ENCODE measurements at places on chromosomes 3 and 15.

- no peak for DNase-seq
These were observed 857.3 kb downstream of the NAALADL2 start for GRCh38 chr3:175716446-175716845.

DNA sequence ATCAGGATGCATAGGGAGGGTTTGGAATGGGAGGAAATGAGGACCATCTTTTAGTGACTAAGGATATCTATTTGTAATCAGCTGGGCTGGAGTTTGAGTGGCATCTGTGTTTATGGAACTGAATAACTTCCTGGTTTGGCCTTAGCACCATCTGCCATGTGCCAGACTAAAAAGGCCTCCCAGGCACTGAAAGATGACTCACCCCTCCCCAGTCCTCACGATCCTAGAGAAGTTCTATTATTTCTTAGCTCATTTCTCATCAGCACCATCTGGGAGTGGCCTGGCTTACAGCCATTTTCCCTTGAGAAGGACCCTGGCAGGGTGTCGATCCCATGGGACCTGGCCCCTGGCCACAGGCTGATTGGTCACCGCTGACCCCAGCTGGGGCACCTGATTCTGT is 23.9 kb upstream of the CTXND1 start:
- DNase-seq, result no peak

DNA sequence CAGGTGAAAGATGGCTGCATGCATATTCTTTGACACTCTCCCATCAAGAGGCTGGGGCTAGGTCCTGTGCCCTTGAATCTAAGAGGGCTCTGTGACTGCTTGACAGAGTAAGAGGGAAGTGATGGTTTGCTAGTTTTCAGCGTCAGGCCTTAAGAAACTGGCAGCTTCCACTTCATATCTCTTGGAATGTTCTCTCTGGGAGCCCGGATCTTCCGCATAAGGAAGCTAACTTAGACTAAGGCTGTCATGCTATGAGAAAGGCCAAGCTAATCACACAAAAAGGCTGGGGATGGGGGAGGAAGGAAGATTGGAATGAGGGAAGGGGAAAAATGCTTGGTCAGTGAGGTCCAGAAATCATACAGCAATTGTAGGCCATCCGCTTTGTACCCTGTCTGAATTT is 50.0 kb downstream of the MB21D2 start:
- no peak for DNase-seq

- DNase-seq, result no peak
These were observed 29.1 kb upstream of the SRGAP3 start for GRCh38 chr3:9278498-9278897.

GRCh38 chr3:187621881-187622280 is 48.3 kb downstream of the SST start:
- DNase-seq, result no peak

DNA sequence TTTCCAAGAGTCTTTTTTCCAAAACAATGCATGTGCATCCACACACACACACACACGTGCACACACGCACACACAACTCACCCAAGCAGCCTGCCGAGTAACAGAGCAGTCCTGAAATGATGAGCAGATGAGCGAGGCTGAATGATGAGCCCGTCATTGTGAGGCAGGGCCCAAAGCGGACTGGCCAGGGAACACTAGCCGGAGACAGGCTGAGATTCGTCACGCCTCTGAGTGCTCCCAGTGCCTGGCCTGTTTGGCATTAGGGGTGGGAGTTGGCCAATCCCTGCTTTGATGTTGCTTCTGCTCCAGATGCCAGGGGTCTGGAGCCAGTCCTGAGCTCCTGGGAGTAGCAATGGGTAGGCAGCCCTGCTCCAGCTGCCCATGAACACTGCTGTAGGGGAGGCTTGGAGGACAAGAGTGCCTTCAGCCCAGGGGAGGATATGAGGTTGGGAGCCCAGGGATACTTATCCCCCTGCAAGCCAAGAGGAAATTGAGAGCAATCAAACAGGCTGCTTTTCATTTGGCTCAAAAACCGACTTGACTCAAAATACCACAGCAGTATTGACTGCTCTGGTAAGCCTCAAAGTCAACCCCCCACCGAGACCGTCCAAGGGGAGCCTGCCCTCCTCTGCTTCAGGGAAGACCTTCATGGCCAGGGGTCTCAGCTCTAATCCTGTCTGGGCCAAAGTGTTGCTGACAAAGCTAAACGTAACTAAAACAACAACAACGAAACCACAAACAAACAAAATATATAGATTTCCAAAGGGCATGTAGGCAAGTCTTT is 22.9 kb downstream of the COLQ start:
- no peak for DNase-seq

GRCh38 chr15:75237316-75237982 is 20.7 kb upstream of the GOLGA6C start:
- no peak for DNase-seq

DNA sequence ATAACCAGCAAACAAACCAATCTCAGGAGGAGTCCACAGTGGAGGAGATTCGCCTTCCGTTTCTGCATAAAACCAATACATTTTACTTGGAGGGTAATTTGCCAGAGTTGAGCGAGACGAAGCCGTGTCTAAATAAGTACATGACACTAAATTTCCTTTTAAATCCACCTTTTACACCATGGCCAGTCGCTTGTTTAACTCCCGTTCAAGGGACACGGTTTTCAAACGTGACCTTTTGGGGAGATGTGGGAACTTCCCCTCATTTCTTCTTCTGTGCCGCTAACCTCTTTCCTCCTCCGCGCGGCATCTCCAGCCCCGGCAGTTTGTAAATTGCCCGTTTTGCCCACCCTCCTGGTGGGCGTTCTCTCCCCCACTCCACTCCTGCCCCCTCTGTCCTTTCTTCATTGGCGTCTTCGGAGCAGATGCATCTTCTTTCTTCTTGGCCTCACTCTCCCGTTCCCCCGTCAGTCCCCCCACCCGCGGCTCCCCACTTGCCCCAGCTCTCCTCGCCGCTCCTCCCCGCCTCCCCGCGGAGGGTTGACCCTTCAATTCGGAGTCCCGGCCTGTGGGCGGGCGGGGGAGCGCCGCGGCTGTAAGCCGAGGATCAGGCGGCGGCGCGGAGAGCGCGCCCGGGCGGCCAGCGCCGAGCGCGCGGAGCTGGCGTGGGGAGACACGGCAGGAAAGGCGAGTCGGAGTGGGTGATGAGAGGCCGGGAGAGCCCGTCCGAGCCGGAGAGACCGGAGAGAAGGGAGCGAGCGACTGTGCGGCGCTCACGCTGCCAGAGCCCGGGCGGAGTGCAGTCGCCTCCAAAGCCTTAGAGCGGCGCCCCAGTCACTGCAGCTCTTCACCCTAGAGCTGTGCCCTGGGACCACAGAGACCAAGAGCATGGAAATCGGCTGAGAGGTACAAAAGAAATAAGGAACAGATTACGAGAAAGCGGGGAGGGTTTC is at the start of gene NLGN1:
NLGN1 (plus strand) TSS at position 584 of the 950 bp plus-strand sequence.
- no peak for DNase-seq

DNA sequence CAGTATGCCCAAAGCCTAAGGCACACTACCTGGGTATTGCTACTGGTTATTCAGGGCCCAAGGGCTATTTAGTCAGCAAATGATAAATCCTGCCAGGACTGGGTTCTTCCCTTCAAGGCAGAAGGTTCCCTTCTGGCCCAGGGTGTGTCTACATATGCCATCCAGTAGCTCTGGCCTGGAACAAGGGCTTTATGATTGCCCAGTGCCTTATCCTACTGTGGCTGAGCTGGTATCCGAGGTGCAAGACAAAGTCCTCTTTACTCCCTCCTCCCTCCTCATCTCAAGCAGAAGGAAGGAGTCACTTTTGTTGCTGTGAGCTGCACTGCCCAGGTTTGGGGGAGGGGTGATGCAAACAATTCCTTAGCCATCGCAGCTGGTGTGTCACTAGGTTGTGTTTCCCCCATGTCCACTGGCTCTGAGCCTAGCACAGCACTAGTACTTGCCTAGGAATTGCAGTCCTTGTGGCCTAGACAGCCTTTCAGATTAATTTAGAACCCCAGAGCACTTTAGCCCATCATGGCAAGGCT is 221.8 kb upstream of the TGFBR2 start:
- DNase-seq, result no peak

- DNase-seq, result no peak
These were observed 53.5 kb upstream of the SPATA12 start for GRCh38 chr3:57006949-57007419.

DNA sequence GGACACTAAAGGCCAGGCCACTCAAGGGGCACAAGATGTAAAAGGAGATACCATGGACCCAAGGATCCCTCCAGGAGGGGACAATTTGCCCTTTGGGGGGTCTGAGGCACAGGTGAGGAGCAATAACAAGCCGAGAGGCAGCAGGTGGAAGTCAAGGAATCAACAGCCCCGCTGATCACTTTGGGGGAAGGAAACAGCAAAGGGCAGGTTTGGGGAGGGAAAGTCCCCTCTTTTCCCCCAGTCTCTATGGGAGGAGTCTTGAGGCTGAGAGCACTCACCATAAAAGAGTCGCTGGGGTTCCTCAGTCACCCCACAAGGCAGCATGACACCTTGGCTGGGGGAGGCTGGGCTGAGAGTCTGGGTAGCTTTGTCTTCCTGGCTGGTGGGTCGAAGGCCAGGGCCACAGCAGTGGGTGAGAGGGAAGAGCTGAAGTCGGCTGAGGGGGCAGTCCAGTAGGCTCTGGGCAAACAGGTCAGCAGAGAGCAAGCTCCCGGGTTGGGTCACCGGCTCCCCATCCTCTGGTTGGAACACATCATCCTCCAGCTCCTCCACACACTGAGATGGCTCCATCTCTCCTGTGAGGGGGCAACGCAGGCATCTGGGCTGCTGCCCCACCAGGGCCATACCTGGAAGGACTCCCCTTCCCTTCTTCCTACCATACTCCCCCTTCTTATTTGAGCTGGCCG is 3.0 kb downstream of the BMF start:
- no peak for DNase-seq

GRCh38 chr3:61438253-61439121 is 122.9 kb upstream of the PTPRG start:
- DNase-seq, result no peak

GRCh38 chr3:89171687-89172545 is 64.5 kb downstream of the EPHA3 start:
- no peak for DNase-seq

Data from CD4-positive, alpha-beta memory T cell (primary cell).